ENCODE measurements at places on chromosomes 13 and 19. TPM values are rescaled to one million over a fixed set of nuclear protein-coding genes. Genes with fewer than 3 reads are reported as not detected.

DNA sequence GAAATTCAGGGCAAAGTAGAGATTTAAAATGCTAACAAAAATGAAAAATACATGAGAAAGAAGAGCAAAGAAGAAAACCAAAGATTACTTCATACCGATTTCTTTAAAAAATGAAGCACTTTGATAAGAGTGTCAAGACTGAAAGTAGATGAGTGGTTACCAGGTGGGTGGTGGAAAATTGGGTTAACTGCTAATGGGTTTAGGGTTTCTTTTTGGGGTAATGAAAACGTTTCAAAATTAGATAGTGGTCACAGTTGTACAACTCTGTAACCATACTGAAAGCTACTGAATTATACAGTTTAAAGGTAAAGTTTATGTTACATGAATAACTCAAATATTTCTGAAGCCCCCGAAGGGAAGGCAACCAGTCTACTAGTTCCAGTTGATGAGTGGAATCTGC lies 179.4 kb downstream of the NDFIP2 start:
- no peak for DNase-seq

DNA sequence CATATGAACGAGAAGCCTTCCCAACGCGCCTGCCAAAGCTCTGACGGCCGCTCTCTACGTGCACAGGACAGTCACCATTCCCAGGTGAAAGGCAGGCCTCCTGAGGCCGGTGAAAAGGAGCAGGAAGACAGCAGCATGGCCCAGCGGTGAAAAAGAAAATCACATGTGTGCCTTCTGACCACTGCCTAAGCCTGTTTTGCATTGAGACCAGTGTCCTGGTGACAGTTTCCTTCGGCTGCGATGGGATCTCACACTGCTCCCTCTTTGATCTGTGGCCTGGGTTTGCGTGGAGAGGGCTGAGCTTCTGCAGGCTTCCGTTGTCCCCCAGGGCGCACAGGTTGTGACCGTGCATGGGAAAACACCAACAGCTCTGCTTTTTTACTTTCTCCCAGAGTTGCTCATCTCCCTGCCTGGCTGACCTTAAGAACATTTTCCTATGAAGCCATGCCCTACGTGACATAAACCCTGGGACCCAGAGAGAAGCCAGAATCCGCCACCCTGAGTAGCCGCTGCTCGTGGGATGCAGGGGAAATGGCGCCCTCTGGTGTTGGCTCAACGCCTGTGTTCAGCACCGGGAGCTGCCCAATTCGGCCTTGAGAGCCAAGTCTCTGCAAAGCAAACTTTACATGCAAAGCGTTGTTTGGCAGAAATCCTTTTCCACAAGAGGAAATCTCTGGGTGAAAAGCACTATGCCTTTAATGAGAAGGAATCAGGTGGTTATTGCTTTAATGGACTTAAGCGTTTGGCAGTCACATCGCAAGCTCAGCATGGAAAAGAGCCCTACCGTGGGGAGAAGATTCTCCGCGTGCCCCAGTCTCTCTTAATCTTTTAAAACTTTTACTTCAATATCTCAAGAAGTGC lies 112.2 kb upstream of the GPR12 start:
- DNase-seq, result peak; percentile 28

DNA sequence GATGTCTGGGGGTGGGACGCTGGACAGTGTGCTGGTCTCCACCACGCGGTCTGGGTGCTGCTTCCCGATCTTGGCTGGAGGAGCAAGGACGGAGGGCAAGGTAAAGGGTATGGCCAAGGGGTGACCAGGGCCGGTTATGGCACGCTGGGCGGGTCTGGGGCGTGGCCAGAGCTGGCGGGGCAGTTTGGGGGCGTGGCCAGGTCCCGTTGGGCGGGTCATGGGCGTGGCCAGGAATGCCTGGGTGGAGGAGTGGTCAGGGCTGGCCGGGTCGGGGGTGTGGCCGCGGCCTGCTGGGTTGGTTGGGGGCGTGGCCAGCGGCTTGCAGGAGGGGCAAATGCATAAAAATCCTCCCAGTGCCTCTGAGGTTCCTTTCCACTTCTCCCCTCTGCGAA lies 19.2 kb downstream of the GPX4 start:
- peak; percentile 64 for DNase-seq

DNA sequence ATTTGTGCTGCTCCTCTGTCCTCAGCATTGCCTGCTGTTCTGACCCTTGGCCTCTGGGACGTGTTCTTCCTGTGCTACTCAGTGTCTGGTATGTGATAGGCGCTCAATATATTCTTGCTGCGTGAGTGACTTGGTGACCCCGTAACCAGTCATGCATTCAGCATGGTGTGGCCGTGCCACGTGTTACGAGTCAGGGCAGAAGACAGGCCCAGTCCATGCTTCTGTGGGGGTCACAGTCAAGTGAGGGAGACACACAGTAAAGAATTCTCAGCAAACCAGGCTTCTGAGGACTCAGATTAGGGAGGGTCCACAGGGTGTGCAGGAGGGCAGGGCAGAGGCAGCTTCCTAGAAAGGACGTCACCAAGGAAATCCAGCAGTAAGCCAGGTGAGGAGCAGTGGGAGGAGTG lies 7.9 kb downstream of the PPP1R37 start:
- DNase-seq, result no peak

Gene PCDH20
- not detected for total RNA-seq

GRCh38 chr13:40568246-40569023 lies 98.0 kb downstream of the FOXO1 start:
- no peak for DNase-seq

DNA sequence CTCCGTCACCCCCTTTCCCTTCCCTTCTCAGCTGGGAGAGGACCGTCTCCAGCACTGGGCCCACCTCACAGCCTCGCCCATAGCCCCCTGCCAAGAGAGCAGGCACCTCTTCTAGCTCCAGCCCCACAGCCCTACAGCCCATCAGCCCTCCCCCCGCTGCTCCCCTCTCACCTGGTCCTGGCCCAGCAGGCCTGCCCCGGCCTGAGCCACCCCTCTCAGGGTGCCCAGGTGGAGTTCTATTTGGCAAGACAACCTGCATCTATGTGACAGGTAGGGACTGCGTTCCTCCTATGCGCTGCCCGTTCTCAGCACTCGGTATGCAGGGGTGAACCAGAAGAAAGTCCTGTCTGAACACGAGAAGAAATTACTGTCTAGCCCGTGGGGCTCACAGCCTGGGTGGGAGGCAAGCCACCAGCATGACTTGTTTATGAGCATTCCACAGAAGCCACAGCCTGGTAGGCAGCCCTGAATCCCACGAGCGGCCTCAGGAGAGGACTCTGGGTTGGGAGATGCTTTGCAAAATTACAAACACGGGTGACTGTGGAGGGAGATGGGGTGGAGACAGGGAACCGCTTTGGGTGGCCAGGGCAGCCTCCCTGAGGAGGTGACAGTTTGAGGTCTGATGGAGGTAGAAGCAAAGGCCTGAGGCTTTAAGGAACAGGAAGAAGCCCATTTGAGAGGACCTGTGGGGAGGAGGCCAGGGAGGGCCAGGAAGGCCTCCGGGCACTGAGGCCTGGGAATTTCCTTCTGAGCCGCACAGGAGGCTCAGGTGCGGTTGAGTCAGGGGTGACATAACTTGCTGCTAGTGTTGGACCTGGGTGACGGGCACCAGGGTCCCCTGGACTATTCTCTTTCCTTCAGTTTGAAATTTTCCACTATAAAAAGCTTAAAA lies 1.2 kb upstream of the PLEKHF1 start:
- no peak for DNase-seq

DNA sequence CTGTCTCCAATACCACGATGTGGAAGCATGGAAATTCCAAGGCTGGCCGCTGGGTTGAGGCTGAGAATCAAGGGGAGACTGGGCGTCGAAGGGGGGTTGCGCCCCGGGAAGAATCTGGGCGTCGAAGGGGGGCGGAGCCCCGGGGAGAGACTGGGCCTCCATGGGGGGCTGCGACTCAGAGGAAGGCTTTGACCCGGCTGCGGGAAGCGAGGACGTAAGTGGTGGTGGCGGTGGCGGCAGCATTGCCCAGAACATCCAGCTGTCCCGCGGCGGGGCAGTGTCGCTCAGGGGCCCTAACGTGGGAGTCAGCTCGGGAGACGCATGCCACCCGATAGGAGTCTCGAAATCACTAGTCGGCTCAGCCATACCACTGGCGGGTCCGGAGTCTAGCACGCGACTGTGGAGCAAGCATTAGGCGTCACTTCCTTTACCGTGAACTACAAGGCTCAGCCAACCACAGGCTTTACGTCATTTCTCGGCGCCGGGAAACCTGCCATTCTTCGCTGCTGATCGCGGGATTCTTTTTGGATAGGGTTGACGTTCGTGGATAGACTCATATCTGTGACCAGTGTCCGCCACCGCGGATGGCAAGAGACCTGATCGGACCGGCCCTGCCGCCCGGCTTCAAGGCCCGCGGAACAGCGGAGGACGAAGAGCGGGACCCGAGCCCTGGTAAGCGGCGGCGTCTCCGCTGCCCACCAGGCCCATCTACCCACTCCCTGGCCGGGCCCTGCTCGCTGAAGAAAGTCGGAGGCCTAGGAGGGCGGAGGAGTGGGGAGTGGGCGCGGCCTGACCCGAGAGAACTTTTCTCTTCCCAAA lies at the start of the genes GPALPP1 and NUFIP1:
TSS of gene GPALPP1 (plus strand) at position 468 of the 819 bp plus-strand sequence. CDS start at position 585, 117 bp downstream.
TSS of gene NUFIP1 (minus strand) at position 401 of the 819 bp plus-strand sequence. CDS start at position 366, 35 bp downstream.
- peak; percentile 95 for DNase-seq

Measured in fibroblast of the aortic adventitia (primary cell).